ENCODE measurements at places on chromosomes 7 and 10. TPM values are rescaled to one million over a fixed set of nuclear protein-coding genes. Genes with fewer than 3 reads are reported as not detected.

DNA sequence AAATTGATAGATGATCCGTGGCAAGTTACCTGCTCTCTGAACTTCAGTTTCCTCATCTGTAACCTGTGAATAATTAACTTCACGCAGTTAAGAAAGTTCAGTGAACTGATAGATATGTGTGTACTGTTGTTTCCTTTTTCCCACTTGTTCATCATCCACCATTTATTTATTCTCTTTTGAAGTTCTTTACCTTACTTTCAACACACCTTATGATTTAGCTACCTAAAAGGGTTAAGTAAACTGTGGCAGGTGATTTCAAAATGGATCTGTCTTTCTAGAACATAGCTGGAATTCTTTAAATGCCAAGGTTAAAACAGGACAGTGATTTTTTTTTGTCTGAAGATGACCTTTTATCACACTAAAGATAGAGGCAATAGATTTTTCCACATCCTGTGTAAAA lies 27.4 kb upstream of the MALRD1 start:
- DNase-seq: no peak

GRCh38 chr10:58967551-58968388 lies 208.7 kb upstream of the PHYHIPL start:
- no peak for DNase-seq

- no peak for DNase-seq
Observed at GRCh38 chr10:93742633-93743349, 14.9 kb upstream of the LGI1 start.

- no peak for DNase-seq
Observed at GRCh38 chr10:4334015-4334414, 492.0 kb upstream of the AKR1E2 start.

GRCh38 chr7:11480143-11480542 lies 351.9 kb downstream of the THSD7A start:
- no peak for DNase-seq

GRCh38 chr10:127193125-127193524 lies 3.3 kb downstream of the INSYN2A start:
- DNase-seq: no peak

DNA sequence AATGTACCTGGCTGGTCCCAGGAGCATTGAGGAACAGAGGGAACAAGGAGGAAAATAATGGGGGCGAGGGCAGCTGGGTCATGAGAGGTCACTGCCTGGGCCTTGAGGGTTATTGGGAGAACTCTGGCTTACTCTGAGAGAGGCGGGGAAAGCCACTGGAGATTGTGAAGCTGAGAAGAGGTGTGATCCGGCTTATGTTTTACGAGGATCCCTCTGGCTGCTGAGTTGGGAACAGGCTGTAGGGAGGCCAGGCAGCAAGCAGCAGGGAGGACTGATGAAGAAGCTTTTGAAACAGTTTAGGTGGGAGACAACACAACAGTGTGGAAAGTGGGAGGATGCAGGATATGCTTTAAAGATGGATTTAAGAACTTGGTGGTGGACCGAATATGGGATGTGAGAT lies 87.3 kb downstream of the FANK1 start:
- no peak for DNase-seq

GRCh38 chr7:38198366-38198765 lies 20.3 kb downstream of the STARD3NL start:
- no peak for DNase-seq

- no peak for DNase-seq
Observed at GRCh38 chr7:99221866-99222265, 14.0 kb upstream of the KPNA7 start.

DNA sequence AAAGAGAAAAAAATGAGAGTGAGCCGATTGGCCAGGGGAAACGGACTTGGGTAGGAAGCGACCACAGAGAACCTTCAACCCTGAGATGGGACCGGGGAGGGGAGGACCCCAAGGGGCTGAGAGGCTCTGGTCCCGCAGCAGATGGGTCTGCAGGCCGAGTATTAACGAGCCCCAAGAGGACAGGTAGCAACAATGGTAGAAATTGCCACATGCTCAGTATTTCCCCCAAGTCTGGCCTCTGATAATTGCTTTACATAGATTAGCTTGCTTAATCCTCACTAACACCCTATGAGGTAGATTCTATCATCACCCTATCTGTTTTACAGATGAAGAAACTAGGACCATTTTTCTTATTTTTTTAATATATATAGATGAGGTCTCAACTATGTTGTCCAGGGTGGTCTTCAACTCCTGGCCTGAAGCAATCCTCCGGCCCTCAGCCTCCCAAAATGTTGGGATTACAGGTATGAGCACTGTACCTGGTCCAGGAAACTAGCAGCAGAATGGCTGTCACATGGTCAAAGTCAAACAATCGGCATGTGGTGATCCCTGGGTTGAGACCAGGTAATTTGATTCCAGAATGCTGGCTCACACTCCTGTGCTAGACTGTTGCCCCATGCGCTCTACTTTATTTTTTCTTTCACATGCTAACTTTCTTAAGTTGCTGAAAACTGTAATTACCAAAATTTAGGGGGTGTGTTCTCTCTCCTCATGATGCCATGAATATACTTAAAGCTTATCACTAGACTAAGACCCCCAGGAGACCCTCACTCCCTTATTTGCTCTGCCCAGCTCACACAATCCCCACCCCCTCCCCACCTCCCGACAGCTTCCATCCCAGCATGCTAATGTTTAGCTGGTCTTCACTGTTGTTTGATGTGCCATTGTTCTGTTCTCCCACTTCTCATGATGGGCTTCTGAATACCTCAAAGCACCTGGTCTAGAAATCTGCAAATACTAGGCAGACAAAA lies 67.9 kb upstream of the AFAP1L2 start:
- no peak for DNase-seq

DNA sequence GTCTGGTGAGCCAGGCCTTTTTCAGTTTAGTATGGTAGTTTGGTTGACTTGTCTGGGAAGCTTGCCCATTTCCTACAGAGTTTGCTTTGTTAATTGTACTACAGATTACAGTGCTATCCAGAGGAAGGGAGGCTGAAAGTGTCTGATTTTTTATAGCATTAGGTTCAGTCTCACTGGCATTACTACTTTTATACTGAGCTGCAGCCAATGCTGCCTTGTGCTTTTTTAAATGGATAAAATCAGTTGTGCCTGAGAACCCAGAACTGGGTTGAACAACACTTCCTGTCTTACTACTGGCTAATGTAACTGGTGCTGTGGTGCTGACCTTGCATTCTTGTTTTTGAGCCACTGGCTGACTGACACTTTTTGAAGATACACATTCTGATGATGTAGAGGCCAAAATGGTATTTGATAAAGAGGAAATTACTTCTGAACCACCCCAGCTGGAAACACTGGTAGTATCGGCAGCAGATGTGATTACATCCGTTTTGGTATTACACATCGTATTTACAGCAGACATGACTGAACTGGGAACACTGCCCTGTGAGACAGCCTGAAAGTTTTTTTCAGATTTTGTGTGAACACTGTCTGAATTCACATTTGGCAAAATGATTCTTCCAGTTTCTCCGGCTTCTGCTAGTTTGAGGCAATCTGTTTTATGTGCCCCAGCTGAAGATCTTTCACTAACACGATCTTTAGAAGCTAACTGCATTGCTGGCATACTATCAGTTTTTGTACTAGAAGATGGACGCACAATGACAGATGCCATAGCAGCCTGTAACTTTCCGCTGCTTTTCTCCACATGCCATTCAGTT lies 74.1 kb downstream of the NRBF2 start:
- DNase-seq: no peak

- no peak for DNase-seq
Observed at GRCh38 chr10:132187430-132188138, 836 bp downstream of the DPYSL4 start.

GRCh38 chr10:118912961-118913600 lies 116.4 kb upstream of the NANOS1 start:
- DNase-seq: no peak

DNA sequence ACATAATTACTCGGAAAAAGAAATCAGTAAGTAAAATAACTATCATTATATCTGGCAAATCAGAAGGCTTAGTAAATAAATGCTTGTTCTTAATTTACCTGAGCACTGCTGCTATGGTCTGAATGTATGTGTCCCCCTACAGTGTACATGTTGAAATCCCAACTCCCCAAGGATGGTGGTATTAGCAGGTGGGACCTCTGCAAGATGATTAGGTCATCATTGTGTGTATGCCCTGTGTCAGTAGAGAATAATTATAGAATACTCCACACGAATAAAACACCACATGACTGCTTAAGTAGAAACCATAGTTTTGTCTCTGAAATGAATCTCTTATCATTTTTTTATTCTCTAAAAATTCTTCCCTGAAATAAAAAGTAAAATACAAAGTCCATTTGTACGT lies 101.6 kb downstream of the RNF133 start:
- DNase-seq: no peak

GRCh38 chr7:137879357-137880158 lies 32.8 kb upstream of the DGKI start:
- no peak for DNase-seq

DNA sequence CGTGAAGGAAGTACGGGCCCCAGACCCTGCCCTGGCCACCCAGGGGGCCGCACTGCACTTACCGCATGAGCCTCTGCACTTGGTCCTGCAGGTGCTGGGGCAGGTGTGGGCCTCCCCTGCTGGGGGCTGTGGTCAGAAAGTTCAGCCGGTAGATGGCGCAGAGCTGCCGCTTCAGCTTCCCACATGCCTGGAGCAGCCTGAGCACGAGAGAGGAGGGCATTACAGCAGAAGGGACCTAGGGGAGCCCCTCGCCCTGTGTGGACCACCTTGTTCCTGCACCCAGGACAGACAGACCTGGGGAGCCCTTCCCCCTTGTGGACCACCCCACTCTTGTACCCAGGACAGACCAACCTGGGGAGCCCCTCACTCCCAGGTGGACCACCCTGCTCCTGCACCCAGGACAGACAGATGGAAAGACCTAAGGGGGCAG lies 8.7 kb upstream of the PYROXD2 start:
- DNase-seq: no peak

- DNase-seq: no peak
Observed at GRCh38 chr7:137647905-137648565, 198.7 kb downstream of the DGKI start.

DNA sequence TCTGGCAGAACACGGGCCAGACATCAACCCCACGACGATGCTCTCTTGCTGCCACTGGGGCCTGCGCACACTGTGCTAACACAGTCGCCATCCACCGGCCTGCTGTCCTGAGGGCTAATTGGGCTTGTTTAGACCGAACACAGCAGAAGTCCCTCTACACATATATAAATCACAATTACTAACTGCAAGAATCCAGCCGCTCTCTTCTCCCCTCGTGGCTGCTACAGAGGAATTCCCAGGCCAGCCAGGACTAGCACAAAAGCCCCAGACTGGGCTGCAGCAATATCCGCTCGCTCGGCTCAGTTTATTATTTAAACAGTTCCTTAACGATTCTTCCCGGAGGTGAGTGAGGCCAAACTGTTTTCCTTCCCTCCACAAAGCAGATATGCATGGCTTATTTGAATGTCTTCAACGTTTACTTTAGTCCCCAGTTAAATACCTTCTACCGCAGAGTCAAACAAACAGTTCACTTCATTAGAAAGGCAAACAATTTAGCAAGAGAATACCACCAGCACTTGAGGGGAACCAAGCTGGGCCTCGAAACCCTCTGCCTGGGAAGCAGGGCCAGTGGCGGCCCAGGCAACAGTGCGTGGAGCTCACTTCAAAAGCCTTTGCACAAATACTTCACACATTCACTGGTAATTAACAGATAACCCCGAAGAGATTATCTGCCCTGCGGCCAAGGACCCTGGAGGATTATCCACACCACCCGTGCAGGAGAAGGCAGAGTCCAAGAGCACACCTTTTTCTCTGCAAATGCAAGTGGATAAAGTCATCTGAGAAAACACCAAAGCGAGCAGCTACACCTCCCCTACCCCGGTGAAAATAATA lies 145.3 kb downstream of the GLI3 start:
- no peak for DNase-seq

DNA sequence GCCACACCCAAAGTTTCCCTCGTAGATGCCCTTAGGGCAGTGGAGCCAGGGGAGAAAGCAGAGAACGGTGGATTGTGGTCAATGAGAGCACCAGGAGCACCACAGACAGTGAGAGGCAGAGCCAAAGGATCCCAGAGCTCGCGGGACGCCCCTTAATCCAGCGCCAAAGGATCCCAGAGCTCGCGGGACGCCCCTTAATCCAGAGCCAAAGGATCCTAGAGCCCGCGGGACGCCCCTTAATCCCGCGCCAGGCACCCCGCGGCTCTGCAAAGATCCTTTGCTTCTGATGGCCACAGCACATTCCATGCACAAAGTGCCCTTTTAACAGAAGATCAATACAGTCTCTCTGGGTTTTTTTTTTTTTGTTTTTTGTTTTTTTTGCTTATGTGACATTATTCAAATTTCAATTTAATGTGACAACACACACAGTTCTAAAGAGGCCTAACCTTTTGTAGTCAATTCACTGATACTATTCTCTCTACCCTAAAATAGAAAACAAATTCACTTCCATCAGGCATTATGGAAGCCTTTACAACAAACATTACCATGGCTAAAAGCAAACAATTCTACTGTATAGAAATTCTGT lies 52.9 kb upstream of the NCAPG2 start:
- no peak for DNase-seq

The RAPGEF5 gene
- total RNA-seq: not detected

The VWA2 gene
- not detected for total RNA-seq

The AGAP9 gene
- total RNA-seq: 5.4 TPM

The TRPV6 gene
- not detected for total RNA-seq

The GPC2 gene
- total RNA-seq: 16.4 TPM

The IKZF1 gene
- total RNA-seq: 300 TPM

The AGBL3 gene
- 2.2 TPM for total RNA-seq

The C10orf88 gene
- total RNA-seq: 2.3 TPM

The FIS1 gene
- total RNA-seq: 82.3 TPM

The RBP3 gene
- not detected for total RNA-seq

All from CD4-positive, alpha-beta T cell (primary cell).